ENCODE measurements at places on chromosomes 5 and 9.

DNA sequence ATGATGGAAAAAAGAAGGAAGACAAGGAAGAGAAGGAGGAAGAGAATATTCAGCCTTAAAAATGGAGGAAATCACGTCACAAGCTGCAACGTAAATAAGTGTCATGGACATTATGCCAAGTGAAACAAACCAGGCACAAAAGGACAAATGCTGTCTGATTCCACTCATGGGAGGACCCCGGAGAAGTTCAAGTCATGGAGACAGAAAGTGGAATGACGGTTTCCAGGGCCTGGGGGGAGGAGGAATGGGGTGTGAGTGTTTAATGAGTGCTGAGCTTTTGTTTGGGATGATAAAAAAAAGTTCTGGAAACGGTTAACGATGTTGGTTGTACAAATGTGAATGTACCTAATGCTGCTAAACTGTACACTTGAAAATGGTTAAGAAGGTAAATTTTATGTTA, 439.5 kb downstream of the GADD45G start:
- DNase-seq = no peak

GRCh38 chr5:78275998-78276543, 18.4 kb downstream of the AP3B1 start:
- DNase-seq = no peak

DNA sequence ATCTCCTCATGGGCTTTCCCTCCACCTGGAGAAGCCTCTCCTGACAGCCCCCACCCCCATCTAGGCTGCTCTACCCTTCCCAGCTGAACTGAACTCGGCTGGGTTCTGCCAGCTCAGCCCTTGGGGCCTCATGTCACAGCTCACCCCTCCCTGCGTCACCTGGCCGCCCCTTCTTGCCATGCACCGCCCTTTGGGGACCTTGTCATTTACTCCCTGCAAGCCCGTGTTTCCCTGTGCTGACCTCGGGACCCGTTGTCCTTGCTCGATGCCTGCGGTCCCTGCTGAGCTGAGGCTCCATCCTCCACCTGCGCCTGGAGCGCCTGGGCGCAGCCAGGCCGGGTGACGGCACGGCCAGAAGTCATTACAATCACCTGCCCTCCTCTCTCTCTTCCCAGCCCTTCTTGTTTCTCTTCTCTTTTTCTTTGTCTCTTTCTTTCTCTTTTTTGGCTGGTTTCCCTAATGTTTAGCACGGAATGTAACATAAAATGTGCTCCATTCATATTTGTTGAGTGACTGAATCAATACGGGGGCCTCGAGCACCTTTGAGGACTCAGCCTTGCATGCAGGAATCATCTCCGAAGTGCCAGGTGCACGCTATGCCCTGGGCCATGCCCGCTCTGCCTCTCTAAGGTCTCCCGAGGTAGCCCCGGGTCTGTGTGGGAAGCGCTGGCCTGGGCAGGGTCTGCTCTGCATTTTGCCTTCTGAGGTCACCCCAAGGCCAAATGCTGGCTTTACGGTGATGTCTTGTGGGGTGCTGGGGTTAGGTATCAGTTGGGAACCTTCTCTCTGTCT, 48.1 kb upstream of the COL5A1 start:
- no peak for DNase-seq

- no peak for DNase-seq
These were observed 7.1 kb upstream of the PCA3 start for GRCh38 chr9:76756941-76757673.

DNA sequence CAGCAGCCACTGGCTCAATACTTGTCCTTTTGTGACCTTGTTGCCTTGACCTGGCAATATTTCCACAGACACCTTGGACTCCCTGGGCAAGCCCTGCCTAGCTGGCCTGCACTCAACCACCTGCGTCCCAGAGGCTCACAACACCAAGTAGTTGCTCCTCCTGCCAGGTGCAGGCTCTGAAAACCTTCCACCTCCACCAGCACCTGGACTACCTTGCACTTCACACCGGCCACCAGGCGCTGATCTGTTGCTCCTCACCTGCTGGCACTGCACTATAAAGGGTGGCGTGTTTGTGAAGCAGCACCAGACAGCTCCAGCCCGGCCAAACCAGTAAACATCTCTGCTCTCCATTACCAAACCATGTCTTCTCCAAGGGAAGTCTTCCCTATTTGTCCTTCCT, 997.7 kb downstream of the PTPRD start:
- DNase-seq = no peak

DNA sequence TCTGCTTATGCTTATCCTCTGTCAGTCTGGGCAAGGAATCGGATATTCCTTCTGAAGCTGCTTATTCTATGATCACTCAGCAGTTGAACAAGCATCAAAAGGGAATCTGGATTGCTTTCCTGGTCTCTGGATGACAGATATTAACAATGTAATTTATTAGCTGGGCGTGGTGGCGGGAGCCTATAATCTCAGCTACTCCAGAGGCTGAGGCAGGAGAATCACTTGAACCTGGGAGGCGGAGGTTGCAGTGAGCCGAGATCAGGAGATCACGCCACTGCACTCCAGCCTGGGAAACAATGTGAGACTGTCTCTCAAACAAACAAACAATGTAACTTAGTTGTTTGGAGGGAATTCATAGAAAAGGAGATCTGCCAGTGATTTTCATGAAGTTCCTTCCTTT, 45.4 kb downstream of the DMRT1 start:
- no peak for DNase-seq

GRCh38 chr5:65696892-65697291, 25.0 kb downstream of the SGTB start:
- no peak for DNase-seq

DNA sequence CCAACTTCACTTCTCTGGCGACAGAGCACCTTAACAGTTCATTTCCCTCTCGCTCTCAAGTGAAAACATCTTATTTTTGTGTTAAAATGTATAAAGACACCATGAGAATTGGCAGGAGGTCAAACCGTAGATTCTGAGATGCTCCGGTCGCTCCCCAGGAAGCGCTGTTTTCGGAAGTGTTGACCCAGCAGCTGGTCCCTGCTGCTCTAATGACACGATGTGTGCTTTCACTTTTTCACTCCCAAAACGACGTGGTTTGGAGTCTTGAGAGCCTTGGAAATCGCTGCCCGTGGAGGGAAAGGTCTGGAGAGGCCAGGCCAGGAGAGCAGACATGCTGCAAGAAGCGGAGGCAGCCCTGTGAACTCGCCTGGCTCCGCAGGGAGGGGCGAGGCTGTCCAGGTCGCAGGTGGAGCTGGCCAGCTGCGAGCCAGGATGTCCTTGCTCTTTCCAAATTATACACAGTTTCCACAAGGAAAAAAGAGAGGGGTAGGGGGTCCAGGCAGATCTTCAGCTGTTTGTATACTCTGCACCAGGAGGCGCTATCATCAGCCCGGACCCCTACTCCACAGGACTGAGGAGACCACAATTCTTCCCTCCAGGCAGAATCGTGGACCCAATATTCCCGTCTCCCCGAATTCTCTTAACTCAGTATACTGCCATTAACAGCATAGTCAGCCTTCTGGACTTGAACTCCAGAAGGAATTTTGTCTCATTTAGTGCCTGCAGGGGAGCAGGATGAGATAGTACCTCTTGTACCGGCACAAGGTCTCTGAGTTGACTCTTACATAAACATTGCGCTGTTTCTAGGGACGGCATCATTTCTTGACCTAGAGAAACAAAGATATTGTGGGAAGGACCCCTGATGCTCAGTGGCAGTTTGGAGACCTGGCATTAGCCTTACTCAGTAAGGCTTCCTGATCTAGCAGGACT, 248.6 kb upstream of the ANKRD55 start:
- no peak for DNase-seq

DNA sequence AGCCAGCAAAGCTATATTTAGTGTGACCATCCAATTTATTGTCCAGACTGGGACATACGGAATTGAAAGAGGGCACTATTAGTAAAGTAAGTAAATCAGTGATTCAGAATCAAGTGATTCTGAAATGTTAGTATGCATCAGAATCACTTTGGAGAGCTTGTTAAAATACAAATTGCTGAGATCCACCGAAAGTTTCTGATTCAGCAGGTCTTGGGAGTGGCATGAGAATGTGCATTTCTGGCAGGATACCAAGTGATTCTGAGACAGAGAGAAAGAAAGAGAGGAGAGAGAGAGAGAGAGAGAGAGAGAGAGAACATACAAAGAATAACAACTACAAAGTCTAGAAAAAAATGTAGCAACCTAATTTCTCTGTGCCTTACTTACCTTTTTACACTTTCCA, 65.4 kb upstream of the ASTN2 start:
- DNase-seq = no peak

- DNase-seq = no peak
These were observed 17.1 kb upstream of the MATR3 start for GRCh38 chr5:139276426-139276825.

GRCh38 chr5:1973391-1974013, 90.8 kb upstream of the IRX4 start:
- DNase-seq = no peak

GRCh38 chr9:85404911-85405565, 336.7 kb downstream of the AGTPBP1 start:
- no peak for DNase-seq

GRCh38 chr5:74105126-74105780, 479.3 kb downstream of the ARHGEF28 start:
- no peak for DNase-seq

GRCh38 chr9:131704141-131704983, 35.5 kb downstream of the RAPGEF1 start:
- no peak for DNase-seq

DNA sequence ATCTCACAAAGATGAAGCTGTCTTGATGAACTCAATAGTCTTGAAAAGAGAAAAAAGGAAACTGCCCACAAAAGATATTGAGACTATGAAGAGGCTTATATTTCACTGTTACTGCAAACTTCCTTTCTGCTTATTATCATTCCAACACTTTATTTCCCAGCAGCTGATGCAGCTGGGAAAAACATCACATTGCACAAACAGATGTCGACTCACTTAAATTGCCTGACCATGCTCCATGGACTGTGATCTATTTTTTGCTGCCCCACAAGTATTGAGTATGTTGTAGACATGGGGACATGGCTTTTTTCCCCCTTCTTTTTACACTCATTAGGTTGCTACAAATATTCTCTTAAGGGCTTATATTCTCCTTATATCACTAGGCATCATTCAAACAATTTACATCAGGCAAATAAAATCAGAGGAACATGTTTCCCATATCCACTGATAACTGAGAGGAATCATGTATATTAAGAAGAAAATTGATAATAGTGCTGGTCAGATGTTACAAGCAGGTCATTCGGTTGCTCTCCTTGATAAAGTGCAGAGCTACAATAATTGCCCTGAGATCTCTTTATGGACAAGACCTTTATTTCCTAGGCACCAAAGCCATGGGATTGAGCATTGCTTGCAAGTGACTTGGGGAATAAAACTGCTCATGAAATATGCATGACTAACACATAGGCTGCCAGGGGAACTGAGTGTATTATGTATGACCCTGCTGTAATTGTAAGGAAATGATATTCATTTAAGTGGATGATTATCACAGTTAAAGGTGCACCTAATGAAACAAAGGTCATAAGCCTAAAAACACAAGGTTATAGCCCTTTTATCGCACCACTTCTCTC, 509.9 kb downstream of the ZNF608 start:
- no peak for DNase-seq

DNA sequence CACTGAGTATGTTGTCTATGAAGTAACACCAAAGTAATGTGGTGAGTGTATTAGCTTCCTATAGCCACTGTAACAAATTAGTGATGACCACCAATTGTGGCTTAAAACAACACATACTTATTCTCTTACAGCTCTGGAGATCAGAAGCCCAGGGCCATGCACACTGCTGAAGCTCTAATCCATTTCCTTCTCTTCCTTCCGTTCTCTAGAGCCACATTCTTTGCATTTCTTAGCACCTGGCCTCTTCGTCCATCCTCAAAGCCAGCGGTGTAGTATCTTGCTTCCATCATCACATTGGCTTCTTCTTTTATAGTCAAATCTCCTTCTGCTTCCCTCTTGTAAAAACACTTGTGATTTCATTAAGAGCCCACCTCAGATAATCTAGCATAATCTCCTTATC, 230.3 kb upstream of the RFX3 start:
- no peak for DNase-seq

DNA sequence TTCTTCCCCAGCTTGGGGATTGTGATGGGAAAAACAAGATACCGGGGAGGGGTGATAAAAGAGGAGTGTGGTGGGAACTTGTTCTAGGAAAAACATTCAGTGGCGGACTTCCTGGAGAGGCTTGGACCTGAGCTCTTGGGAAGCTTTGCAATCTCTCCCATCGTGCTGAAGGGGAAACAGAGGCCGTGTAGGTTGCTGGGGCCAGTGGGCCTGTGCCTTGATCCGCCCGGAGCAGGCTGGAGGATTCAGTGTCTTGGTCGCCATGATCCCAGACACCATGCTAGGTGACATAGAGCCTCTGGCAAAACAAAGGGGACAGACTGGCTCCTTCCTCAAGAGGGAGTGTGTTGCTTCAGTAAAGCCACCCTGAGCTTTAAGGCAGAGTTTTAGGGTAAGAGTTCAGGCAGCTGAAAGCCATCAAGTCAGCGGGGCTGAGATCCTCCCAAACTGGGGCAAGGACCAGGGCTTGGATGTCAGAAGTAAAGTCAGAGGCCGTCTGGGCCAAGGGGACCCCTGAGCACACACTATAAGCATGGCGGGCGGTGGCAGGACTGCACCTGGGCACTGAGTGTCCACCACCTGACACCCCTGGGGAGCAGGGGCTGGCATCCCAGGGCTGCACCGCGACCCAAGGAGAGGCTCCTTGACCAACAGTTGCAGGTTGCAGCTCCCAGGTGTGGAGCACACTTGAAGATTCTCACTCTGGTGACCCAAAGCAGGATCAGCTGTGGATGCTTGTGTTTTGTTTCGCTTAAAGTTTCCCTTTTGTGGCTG, 44.7 kb downstream of the TRIP13 start:
- no peak for DNase-seq

DNA sequence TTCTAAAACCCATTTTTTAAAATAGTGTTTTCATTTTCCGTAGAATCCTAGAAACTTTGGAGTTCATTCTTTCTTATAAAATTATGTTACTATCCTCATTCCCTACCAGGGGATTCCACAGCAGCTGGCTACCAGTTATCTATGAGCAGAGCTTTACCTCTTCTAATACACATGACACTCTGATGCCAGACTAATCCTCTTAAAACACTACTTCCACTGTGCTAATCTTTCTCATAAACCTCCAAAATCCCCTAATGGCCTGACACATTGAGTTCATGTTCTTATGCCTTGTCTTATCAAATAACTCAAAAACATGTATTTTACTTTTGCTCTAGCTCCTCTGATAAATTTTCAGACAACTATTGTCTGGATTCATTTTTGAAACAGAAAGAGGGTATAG, 633.6 kb upstream of the FTMT start:
- no peak for DNase-seq

DNA sequence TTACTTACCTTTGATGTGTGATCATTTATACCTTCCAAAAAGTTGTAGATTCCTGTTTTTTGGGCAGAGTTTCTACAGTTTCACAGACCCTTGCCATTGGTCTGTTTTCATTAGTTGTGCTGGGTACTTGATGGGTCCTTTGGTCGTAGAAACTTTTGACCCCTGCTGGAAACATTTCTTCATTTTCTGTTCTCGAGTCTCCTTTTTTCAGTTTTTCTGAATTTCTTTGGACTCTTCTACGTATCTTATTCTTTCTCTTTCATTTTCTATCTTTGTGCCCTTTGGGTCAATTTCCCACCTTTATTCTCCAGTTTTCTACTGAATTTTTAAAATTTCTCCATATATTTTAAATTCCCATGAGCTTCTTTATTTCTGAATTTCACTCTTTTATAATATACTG, 16.7 kb downstream of the AP3S1 start:
- no peak for DNase-seq
